ENCODE measurements at places on chromosomes 5 and 9. TPM values are rescaled to one million over a fixed set of nuclear protein-coding genes. Genes with fewer than 3 reads are reported as not detected.

The DND1 gene
- under 0.01 TPM for total RNA-seq

The SPINK6 gene
- total RNA-seq = not detected

The LECT2 gene
- not detected for total RNA-seq

The C5orf34 gene
- 7.2 TPM for total RNA-seq

The SHC3 gene
- total RNA-seq = 13.9 TPM

Data from IMR-90 (cell line).